Spinal cord (tissue), 10 donors: ENCODE measurements at places on chromosomes 1 and 21.

- no peak for DNase-seq
These were observed 19.7 kb upstream of the ZBTB40 start for GRCh38 chr1:22431965-22432364.

DNA sequence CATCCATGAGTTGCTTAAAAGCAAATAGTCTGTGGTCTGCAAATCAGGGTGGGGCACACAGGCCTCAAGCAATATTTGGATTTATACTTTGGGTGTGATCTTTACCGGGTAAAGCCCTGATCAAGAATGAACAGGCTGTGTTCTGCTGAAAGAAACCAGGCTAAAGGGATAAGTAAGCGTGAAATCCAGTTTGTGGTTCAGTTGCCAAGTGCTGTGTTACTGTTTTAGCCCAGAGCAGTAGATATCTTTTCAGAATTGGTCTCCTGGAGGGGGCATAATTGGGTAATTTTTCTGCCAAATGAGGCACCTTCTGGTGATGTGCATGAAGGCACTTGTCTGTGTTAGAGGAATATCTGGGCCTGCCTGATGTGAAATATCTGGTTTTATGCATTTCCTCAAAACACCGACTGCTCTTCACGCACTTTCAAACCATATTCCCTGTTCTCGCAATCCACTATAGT lies 21.4 kb downstream of the AIM2 start:
- DNase-seq, result peak; percentile 10

GRCh38 chr1:54287176-54287650 lies 87.2 kb downstream of the MRPL37 start:
- DNase-seq, result peak; percentile 42

DNA sequence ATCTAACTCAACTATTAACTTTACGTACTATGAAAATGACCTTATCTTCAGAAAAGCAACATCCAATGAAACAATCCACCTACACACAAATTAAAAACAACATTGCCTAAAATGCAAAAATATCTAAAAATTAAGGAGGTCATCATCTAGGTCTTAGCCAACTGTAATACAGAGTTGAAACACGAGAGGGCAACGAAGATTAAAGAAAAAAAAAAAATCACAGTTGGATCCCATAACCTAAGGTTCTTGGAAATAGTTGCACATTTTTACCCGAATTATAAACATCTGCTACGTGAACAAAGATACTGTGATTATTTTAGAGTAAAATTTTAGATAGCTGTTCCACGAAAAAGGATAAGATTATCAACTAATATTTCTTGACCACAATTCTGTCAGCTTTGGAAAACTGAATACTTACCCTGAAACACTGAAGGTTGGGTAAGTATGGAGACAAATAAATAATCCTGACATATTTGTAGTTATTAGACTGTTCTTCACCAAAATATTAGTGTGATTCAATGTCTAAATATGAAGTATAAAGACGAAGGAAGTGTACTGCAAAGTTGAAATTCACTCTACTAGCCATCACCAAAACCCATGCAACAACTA lies 88.0 kb upstream of the AK4 start:
- no peak for DNase-seq

DNA sequence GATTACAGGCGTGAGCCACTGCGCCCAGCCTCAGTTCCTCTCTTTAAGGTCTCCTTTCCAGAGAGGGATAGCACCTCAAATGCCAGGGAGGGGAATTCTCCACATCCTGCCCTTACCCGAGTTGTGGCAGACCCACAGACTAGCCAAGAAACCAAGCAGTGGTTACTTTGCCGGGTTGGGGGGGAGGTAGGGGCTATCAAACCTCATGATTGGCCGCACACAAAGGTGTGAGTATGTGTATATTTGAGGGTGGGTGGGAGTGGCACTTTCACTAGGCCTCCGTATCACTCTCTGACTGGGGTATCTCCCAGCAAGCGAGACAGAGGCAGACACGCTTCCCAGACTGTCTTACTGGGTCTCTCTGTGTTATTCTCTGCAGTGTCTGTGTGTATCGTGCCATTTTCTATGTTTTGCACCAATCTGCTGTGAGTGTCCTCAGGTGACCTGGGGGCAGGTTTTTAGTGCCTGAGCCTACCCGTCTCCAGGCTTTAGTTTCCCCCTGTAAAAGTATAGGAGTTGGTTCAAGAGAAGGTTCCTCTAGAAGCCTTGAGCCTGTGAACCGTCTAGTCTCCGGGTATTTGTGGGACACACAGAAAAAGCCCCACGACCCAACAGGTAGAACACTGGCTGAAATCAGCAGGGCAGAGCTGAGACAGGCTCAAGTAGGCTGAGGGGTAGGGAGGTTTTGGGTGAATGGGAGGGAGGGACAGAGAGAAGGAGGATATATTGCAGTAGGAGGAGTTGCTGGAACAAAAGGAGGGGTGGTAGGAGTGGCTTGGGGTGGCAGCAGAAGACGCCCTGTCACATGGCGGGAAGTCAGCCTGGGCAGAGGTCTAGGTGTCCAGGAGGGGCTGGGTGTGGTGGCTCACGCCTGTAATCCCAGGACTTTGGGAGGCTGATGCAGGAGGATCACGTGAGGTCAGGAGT lies 10.3 kb downstream of the LMNA start:
- DNase-seq, result no peak

DNA sequence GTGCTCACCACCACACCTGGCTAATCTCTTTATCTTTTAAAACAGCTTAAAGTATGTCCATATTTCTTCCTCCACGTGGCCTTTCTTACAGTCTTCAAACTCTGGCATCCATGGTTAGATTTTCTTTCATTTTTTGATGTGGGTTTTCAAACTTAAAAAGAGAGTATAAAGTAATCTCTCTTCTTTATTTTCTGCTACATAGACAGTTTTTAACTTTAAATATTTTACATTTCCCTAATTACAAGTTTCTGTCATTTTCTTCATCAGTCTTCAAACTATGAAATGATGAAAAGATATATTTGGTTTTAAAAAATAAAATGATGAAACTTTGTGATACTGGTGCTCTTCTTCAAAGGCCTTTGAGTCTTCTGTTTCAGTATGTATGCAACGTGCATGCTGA lies 143.5 kb upstream of the ESRRG start:
- DNase-seq, result no peak

GRCh38 chr1:6209661-6210580 lies 4.0 kb downstream of the RNF207 start:
- DNase-seq, result no peak

DNA sequence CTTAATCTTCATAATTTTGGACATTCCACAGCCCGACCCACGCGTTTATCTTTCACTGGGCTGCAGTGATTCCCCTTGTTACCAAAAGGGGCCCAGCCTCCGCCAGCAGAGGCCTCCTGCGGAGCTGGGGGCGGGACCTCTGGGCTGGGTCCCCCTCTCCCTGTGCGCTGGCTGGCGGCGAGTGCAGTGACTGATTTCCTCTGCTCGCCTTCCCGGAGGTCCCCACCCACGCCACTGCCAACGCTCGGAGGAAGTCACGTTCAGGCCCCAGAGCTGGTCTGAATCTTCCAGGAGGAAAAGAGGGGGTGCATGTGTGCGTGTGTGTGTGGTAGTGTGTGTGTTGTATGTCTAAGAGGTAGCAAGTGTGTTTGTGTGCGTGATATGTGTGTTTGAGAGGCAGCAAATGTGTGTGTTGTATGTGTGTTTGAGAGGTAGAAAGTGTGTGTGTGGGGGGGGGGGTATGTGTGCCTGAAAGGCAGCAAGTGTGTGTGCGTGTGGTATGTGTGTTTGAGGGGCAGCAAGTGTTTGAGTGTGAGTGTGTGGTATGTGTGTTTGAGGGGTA lies 35.0 kb upstream of the JAK1 start:
- no peak for DNase-seq

DNA sequence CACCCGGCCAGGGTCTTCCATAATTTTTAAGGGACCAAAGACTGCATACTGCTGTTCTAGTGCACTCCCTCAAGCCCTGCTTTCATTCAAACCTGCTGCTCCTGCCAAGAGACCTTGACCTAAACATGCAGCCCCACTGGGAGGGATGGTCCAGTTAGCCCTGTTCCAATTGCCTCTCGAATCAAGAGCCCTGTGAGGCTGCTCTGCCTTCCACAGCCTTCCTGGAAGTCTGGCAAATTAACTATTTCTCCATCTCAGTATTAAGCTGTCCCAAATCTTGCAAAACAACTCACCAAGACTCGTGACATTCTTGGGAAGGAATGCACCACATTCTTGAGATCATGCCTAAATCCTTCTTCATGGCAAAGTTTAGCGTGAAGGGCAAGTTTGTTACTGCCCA lies 231.3 kb downstream of the C1orf94 start:
- DNase-seq, result no peak

- DNase-seq, result no peak
These were observed 15.4 kb upstream of the ZDHHC18 start for GRCh38 chr1:26811057-26811456.

- DNase-seq, result no peak
These were observed 30.2 kb upstream of the ATP5PO start for GRCh38 chr21:33945652-33946270.

- peak; percentile 6 for DNase-seq
These were observed 14.7 kb downstream of the CASQ2 start for GRCh38 chr1:115753830-115754229.

DNA sequence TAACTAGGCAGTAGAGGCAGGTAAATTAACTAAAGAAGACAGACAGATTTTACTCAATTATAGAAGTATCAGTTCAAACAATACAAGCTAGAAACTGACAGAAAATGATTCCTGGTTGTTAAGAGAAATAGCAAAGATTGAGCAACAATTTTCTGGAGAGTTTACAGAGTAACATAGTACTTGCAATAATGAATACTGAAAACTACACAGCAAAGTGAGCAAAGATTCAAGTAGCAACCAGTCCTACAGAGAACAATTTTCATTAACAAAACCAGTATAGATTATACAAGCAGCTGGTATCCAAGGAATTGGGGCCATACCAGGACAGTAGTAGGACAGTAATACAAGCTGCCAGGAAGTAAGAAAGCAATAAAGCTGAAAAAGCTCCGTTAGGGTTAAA lies 37.6 kb downstream of the EYA3 start:
- DNase-seq, result no peak
